ENCODE measurements at places on chromosomes 1 and 21.

GRCh38 chr1:2624735-2625300 is 8.0 kb downstream of the MMEL1 start:
- DNase-seq, result no peak

- peak; percentile 72 for DNase-seq
These were observed 61.6 kb downstream of the SLX9 start for GRCh38 chr21:45001134-45002095.

DNA sequence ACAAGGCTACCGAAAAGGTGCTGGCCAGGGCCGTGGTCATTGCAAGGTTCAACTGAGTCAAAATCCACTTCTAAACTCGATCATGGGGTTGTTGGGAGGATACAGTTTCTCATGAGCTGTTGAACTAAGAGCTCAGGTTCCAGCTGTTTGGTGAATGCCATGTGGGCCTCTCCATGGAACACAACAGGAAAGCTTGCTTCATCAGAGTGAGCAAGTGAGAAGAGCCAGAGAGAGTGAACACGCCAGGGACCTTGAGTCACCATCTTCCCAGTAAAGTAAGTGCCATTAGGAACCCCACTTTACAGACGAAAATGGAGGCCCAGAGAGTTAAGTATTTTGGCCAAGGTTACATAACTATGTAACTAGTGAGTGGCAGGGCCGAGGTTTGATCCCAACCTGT is 475.1 kb upstream of the VAMP3 start:
- DNase-seq, result no peak

DNA sequence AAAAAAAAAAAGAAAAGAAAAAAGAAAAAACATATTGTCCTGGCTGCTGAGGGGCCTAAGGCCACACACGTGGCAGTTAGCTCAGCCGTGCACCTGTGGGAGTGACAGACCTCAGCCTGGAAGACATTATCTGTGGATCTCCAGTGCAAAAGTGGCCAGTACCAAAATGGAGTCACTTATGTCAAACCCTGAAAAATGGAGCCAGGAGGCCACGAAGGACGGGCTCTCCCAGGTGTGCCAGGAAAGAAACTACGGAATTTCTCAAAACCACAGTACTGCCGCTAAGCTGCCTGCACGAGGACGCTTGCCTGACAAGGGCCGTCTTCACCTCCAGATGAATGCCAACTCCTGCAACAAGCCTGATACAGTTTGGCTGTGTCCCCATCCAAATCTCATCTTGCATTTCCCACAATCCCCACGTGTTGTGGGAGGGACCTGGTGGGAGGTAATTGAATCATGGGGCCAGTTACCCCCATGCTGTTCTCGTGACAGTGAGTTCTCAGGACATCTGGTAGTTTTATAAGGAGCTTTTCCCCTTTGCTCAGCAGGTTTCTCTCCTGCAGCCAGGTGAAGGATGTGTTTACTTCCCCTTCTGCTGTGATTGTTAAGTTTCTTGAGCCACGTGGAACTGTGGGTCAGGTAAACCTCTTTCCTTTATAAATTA is 5.3 kb upstream of the MIB2 start:
- DNase-seq, result no peak

DNA sequence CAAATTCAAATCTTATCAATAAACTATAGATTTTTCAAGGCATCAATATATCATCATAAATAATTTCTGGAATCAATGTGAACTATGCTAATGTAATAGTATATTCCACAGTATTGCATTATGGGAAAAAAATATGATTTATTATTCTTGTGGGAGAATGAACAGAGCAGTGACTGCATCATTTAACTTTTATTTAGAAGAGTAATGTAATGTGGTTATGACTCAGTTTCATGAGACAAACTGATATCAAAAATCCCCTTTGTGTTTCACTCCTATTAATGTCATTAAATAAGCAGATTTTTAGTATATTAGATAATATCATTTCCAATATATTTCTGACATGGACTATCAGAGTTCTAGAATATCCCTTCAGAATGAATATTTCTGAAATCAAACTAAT is 187.6 kb downstream of the LRRC40 start:
- DNase-seq, result no peak

DNA sequence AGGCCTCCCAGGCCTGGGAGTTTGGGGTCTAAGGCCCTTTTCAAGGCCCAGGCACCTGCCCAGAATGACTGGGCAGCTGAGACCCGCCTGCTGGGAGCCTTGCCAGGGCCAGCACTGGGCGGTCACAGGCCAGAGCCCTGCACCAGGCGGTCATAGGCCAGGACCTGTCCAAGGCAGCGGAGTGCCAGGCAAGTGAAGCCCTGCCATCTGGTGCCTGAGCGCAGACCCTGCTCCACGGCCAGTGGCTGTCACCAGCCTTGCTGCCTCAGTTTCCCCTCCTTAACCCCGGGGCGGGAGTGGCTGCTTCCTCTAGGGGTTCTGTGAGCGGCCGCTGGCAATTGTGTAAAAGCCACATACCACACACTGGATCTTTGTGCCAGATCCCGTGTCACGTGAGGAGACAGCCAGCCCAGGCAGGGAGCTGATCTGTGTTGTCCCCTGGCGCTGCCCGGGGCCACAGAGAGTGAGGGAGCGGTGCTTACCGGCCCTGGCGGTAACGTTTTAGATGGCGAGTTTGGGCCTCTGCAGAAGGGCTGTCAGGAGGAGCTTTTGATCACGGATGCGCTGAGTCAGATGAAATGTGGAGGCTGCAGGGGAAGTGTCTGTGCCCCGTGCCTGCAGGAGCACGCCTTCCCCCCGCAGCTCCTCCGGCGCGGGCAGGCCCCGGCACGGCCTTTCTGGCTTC is 4.6 kb downstream of the COL18A1 start:
- DNase-seq, result no peak

DNA sequence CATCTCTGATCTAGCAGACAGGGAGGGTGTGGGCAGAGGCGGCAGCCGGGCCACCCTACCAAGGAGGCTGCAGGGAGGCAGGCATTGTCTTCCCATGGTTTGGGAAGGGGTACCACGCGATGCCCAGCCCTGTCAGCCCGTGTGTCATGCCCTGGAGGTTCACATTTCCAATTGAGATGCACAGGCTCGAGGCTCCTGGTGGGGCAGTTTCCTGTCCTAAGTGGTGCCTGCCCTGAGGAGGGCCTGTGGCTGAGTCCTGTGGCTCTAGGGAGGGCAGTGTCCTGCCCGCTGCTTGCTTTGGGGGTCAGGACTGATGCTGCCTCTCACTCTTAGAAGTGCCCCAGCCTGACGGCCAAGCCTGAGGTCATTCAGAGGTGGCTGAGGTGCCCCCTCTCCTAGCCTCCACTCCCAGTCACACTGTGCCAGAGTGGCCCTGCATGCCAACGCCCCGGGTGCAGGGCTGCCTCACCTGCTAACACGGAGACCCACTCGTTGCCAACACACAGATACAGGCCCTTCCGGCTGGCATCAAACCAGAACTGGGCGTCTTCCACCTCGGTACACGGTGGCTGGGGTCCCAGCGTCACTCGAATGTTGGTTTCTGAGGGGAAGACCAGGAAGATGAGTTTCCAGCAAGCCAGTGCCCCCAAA is 11.9 kb downstream of the KRTAP10-1 start:
- no peak for DNase-seq

DNA sequence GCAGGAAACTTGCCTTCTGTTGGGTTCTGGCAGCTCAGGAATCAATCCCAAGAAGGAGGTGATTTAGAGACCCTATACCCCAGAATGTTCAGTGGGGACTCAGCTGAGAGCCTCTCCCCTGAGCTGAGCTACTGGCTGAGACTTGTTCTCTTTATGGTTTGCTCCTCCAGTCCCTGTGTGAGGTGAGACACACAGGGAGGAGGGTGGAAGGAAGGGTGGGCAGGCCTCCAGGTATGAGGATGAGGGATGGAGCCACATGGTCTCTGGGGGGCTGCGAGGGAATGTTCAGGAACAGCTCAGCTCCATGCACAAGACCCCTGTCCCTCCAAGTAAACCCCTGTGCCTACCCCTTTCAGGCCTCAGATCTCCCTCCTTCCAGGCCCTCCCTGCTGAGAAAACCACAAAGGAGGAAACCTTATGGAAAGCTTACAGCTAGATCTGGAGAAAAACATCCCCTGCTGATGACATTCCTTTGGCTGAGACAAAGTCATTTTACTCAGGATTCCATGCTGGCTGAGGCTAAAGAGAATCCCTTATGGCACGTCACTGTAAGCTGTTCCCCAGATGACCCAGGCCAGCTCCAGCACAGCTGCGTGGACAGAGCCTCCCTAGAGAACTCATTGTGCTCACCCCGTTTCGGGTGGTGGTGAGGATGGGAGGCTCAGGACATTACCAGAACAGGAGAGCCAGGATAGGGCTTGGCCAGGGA is 91.5 kb upstream of the IPO9 start:
- no peak for DNase-seq

DNA sequence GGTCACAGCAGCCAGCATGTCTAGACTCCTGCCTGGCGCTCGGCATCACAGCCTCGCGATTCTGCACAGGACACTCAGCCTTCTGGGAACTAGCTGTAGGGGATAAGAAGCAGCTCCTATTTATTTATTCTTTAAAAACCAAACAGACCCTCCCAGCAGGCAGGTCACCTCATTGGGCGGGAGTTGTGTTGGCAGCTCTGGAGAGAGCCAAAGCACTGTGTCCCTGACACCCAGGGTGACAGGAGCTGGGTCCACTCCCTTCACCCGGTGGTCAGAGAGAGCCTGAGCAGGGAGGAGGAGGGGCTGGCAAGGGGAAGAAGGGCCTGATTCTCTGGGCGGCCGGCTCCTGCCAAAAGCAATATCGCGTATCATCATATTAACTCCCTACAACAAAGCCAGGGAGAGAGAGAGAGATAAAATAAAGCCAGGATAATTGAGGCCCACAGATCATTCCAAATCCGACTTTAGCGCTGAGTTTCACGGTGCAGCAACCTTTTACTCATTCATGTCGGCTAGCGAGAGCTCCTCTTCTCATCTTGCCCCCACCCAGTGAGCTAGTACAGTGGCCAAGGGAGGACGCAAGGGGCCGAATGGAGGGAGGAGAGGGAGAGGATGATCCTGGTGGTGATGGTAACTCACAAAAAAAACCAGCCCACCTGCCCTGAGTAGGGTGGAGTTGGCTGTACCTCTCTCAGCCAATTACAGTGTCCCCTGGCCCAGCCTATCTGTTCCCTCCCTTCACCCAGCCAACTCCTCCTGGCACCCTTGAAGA is 79.8 kb upstream of the IFFO2 start:
- DNase-seq, result no peak

- no peak for DNase-seq
These were observed 187.4 kb upstream of the KCNK2 start for GRCh38 chr1:214895011-214895600.

- DNase-seq, result peak; percentile 77
These were observed 49.9 kb upstream of the CYP2J2 start for GRCh38 chr1:59976194-59977074.

- no peak for DNase-seq
These were observed 33.7 kb downstream of the CDCA8 start for GRCh38 chr1:37725851-37726613.

DNA sequence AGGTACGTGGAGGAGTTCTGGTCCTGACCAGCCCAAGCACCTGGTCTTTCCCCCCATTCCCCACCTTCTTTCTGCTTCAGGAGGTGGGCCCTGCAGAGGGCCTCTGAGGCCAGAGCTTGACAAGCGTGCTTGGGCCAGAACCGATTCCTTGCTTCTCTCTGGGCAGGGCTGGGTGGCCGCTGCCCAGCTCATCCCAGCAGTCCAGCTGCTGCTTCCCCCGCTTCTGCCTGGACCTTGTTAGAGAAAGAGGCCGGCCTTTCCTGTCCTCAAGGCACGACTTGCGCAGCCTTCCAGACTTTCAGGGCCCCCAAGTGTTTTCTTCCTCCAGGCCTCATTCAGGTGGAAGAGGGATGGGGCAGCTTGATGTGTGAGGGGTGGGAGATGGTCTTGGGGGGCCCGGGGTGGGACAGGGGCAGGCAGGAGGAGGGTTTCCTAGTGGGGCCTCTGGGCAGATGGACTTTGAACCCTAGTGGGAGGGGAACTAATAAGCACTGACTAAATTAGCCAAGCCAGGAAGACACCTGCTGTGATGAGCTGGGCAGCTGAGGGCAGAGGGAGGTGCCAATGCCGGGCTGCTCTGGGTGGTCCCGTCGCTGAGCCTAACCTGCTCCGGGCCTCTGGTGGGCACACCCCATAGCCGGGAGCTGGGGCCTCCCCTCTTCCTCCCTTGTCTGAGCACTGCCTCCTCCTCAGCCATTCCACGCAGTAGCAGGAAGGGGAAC is 36.5 kb downstream of the ARHGEF10L start:
- DNase-seq, result peak; percentile 18

DNA sequence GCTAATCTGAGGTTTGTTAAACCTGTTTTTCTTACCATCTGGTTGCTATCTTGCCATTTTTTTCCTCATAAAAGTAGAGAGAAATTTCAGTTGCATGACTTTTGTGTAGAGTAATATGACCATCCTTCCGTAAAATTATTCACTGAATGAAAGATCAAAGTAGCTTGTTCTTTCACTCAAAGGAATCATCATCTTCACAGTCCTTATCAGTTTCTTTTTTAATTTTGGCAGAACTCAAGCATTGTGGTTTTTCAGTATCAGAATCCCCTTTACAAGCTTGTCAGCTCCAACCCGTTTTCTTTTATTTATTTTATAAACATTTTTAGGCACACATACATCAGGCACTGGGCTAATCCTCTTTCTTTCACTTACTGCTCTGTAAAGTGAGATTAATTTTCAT is 91.7 kb downstream of the UBE2U start:
- DNase-seq, result no peak

GRCh38 chr1:58882322-58882948 is 98.6 kb upstream of the JUN start:
- DNase-seq, result no peak

All from cerebellar cortex (tissue), 1 donor.